ENCODE measurements at places on chromosomes 11 and 22.
A peak's percentile ranks its signal among the peaks of the same experiment; 100 is the strongest.

GRCh38 chr11:21546703-21547102 is 646.2 kb upstream of the ANO5 start:
- no peak for DNase-seq

DNA sequence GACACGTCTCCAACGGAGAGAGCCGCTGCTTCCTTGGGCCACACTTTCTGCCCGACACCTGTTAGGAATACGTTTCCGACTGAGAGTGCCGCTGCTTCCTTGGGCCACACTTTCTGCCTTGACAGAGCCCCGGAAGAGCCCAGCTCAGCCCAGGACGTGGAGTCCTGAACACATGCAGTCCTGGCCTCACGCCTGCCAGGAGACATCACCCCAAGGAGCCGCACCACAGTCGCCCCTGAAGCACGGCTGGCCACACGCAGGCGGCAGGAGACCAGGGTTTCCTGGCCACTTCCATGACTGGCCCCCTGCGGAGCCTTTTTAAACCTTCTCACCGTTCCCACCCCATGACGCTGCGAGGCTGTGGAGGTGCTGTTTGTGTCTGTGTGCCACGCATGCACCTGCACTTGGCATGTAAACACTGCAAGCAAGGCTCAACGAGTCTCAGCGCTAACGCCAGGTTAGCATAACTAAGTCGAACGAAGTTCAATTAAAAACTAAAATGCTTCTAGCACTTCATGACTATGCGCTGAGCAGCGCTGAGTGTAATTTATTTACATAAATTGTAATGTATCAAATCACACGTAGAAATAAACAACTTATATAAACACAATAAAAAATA is 8.8 kb downstream of the TOLLIP start:
- no peak for DNase-seq

DNA sequence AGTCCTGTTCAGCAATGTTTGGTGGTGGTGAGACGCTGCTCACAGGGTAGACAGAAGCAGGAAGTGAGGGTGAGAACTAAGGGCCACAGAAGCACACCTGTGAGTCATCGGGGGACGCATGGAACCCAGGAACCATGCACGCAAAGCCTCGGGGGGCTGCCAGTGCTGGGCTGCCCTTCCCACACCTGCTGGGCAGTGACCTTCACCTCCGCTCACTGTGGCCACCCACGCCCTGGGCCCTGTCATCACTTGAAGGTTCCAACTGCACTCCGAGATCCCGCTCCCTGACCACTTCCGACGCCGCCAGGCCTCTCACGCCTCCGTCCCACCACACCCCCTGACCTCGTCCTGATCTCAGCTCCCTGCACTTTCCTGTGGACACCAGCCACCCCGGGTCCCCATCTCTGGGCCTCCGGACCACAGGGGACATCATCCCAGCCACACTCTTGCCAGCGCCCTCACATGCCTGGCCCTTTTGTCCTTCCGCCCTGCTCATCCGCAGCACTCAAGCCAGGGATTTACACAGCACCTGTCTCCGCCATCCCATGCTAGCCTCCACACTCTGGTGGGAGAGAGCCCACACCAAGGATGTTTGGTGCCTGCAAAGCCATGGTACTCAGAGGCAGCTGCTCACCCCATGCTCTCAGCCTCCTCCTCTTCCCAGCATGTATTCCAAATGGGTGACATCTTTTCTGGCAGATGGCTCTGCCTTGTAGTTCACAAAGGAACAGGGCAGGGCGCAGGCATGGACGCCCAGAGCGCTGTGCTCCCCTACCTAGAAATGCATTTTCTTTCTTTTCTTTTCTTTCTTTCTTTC is 23.1 kb upstream of the ATXN10 start:
- no peak for DNase-seq

DNA sequence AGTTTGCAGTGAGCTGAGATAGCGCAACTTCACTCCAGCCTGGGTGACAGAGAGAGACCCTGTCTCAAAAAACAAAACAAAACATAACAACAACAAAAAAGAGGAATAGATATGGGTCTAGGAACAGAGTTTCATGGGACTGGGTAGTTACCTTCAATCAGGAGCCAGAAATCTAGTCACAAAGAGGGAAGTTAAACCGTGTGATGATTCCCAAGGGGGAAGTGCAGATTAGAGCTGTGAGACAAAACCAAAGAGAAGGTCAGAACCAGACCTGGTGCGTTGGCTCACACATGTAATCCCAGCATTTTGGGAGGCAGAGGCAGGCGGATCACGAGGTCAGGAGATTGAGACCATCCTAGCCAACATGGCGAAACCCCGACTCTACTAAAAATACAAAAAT is 42.1 kb upstream of the LARGE1 start:
- no peak for DNase-seq

DNA sequence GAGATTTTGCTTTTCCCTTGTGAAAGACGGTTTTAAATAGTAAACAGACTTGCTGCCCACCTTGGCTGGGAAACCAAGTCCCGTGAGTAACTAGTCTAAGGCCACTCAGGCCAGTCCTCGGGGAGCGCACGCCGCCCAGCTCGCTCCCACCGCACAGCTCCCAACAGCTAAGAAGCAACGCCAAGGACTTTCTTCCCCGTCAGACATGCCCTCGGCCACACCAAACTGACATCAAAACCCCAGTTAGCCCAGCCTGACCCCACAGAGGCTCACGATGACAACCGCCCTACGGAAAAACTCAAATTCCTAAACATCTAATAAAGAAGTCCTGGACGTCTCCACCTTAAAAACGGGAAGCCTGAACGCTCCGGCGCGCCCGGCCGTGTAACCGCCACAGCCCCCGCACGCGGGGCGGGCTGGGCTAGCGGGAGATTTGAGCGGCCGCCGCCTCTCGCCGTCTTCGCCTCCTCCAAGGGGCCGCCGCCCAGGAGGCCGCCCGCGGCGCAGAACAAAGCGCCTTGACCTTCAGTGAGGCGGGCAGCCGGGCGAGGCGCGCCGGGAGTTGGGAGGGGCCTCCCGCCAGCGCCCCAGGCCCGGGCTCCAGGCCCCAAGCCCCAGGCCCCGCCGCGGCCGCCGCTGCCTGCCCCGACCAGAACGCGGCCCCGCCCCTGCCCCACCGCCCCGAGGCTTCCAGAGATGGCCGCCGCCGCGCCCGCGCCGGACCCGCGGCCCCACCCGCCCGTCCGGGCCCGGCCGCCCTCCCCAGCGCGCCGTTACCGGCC is 486 bp downstream of the NAP1L4 start:
- no peak for DNase-seq

DNA sequence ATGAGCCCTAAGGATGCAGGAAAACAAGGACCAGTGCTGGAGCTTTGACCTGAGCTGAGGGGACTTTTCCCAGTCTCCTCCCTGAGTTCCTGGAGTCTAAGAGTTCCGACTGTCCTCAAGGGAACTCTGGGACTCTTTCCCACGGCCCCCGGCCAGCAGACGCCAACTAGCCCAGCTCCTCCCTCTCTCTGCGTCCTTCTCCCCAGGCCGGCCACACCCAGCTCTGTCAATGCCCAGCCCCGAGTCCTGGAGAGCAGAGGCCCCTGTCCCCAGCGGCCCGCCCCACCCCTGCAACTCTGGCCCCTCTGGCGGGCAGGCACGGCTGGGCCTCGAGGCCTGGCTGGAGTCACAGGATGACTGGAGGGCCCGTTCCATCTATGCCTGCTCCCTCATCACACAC is 29.8 kb downstream of the NECTIN1 start:
- DNase-seq, result no peak

DNA sequence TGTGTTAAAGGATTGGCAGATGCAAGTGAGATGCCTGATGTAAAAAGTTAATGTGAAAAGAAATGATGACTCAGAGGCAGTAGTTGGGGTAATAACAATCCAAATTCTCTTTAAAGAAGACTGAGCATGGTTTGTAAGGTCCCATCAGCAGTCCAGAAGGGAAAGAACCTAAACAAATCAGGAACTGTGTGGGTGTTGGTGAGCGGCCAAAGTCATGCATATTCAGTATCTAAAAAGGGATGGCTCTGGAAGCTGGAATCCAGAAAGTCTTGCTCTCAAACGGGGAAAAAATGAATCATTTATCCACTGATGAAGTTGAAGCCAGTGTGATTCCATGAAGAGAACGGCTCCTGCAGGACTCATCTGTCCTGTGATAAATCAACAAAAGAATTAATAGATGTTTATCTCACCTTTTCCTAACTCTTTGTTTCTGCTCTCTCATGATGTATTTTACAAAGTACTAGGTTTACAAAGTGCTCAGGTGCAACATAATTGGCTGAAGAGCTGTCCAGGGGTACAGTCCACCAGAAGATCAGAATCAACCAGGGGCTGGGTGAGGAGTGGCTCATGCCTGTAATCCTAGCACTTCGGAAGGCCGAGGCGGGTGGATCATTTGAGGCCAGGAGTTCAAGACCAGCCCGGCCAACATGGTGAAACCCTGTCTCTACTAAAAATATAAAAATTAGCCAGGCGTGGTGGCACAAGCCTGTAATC is 20.5 kb upstream of the SORL1-AS1 start:
- peak; percentile 34 for DNase-seq

DNA sequence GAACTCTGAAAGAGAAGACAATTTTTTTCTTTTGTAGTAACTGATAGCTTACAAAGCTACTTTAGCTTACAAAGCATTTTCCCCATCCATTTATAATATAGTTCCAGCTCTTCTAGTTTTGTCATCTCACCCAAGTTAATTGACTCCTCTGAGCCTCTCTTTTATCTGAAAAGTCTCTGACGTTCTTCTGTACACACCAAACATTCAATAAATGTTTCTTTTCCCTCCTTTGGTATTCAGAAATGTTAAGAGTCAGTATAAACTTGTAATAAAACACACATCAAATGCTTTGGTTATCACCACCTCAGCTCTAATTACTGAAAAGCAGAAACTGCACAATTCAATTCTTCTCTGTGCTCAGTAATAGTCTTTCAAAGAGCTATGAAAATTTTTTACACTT is 5.9 kb downstream of the CCDC90B start:
- no peak for DNase-seq

- no peak for DNase-seq
Measured at GRCh38 chr11:110027627-110028371, 65.4 kb upstream of the ZC3H12C start.

DNA sequence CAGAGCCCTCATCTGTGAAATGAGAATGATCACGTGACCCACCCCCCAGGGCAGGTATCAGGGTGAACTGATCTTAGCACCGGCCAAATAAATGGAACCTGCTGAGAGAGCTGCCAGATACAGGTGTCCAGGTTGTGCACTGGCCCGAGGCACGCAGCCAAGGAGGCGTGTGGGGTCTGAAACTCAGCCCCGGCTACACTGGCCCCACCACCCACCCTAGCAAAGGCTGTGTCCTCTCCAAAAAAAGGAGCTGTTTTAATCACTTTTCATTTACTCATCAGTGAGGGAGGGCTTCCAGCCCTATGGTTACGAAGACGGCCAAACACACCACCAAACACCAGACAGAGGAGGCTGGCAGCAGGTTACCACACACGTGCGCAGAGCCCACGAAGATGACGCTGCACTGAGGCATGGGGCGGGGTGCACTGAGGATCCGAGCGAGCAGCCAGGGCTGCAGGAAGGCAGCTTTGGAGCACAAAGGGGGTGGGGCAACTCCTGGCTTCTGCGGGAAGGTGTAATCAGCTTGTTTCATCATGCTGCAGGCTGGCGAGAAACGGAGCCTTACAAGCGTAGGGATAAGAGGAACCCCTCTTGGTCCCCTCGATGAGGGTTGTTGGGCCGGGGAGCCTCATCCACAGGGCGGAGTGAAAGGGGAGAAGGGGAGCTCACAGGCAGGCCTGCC is 19.5 kb upstream of the SLC22A12 start:
- DNase-seq, result no peak

DNA sequence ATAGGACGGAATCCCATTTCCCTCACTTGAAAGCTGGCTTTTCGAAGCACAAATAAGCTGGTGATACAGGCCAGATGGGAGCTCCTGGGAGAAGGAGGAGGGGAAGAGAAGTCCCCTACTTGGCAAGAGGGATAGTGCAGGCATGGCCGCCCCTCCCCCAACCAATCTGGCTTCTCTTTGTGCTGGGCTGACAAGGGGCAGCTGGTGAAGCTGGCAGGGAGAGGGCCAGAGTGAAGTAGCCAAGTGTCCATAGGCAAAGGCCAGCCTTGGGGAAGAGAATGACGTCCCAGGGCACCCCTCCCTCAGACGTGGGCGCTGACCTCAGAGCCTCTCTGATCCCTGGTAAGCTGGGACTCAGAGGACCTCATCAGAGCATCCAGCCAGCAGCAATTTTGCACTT is 78.7 kb upstream of the GRAMD1B start:
- no peak for DNase-seq

- DNase-seq, result no peak
Measured at GRCh38 chr11:128684549-128685401, 9.1 kb upstream of the FLI1 start.

Data from fibroblast of the conjunctiva (primary cell).